Activated naive CD8-positive, alpha-beta T cell treated with anti-CD3 and anti-CD28 coated beads, Interleukin-2, amount 50 U/mL, for 16 hours (primary cell): ENCODE measurements at places on chromosomes 12 and 14.

GRCh38 chr14:91284791-91285548 lies 40.5 kb upstream of the GPR68 start:
- DNase-seq = no peak

DNA sequence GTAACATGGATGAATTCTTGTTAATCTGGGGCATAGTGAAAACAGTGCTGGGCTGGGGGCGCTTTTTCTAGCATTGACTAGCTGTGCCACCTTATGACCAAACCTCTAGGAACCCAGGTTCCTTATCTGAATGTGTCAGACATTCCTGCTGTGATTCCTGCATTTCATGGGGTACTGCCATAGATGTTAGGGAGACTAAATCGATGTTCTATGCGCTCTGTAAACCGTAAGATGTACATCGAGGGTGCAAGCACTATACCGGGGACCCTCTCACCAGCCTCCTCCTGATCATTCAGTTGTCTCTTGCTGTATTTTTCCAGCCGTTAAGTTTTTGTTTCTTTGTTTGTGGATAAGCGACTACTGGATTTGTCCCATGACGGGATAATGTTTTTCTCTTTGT lies 170.9 kb upstream of the PARP11 start:
- DNase-seq = no peak

DNA sequence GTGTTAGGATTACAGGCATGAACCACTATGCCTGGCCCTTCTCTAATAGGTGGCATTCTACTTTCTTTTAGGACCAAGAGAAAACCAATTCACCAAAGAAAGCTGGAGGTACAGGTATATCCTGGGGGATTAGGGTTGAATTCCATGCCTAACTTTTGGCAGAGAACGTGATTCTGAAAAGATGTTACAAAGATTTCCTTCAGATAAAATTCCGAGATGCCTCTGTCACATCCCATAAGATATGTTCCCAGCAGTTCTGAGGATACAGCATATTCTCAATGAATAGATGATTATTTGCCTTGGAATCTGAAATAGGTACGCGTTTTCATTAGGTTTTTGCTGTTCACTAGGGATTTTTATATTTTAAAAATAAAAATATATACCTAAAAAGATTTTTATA lies 111.9 kb upstream of the KRAS start:
- no peak for DNase-seq

- DNase-seq = no peak
Observed at GRCh38 chr14:35268946-35269345, 23.2 kb upstream of the PSMA6 start.

DNA sequence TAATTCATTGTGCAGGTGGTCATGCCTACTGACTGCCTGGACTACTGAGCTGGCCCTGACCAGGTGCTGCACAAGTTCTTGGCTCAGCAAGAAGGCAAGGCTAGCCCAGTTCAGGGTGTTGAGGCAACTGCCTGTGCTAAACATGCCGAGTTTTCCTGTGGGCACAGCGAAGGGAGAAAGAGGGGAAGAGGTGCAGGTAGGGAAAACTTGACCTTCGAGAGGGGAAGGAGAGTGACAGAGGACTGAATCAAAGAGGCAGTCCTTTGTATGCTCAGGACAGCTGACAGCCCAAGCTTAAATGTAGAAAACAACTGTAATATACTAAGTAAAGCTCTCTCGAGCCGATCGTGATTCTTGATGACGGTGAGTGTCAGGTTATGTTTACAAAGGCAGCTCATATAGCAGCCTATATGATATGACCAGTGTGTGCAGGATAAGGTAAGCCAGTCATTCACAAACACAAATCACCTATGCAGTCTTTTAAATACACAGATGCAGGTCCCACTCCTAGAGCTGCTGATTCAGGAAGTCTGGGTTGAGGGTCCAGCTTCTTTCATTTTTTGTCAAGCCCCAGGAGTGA lies 2.6 kb downstream of the IRAK3 start:
- no peak for DNase-seq

- DNase-seq = no peak
Observed at GRCh38 chr12:520119-520518, 60.4 kb downstream of the B4GALNT3 start.

GRCh38 chr14:23828616-23829015 lies 125.0 kb upstream of the DHRS4 start:
- DNase-seq = no peak

DNA sequence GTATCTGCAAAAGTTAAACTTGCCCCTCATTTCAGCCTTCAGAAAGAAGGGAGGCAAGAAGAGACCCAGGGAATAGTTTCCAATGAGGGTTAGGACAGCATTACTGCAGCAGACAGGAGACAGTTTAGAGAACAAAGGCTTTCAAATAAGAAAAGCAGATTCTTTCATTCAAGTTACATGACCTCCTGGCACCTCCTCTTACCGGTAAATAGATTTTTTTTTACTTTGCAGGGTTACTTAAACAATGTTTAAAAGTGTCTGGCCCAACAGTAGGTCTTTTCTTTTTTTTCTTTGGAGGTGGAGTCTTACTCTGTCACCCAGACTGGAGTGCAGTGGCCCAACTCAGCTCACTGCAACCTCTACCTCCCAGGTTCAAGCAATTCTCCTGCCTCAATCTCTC lies 47.1 kb downstream of the SINHCAF start:
- no peak for DNase-seq

DNA sequence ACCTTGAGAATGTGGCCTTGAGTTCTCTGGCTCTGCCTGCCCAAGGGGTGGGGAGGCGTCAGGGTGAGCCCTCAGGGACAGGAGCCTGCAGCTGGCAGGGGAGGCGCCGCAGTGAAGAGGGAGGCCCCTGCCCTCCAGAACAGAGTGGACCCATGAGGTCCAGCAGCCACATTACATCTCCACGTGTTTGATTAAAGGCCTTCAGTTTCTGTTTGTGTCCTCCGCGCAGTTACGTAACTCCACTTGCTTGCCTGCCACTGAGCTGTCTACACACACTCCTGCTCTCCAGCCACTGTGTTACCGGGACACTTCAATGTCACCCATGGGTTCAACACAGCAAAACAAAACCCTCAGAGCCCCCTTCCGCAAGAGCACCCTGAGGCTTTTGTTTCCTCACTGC lies 70.4 kb downstream of the CHGA start:
- DNase-seq = no peak

DNA sequence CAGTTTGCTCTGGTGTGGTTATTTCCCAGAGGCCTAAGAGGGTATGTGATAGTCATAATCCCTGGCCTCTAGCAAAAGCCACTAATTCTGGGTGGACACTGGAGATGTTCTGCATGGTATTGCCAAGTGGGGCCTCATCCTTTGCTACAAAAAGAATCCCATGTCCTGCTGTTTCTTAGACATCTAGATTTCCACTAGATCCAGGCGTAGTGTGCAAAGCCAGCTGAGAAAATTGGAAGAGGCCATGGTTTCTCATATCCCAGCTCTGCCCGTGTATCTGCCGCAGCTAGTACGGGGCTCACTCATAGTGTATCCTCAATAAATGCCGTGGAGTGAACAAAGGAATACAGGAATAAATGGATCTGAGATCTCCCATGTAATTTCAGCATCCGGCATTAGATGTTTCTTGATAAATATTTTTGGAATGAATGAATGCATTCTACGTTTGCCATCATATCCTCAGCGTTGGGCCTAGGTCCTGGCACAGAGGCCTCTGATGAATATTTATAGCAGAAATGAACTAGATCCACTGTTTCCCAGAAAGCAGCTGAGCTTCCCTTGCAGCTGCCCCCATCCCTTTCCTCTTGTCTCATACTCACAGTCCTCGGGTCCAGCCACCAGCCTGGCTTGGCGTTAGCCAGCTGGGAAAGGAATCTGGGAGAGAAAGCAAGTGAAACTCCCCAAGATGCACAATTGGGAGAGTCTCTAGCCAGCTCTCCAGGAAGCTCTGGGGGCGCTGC lies 76.3 kb upstream of the NOS1 start:
- no peak for DNase-seq

GRCh38 chr12:112308652-112309051 lies 73.6 kb downstream of the HECTD4 start:
- no peak for DNase-seq

DNA sequence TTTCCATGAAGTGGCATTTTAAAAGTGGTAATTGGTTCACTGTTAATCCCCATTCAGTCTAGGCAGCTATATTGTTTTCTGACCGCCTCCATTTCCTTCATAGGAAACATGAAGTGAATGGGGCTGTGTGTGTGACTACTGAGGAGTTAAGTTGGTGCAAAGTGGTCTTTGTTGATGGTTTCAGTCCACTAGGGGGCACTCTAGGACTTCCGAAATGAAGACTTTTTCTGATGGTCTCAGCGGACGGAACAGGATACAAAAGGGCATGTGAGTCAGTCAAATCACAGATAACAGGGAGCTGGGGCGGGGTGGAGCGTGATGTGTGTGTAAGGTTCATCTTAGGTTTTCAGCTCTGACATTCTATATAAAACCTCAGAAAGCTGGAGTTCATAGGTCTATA lies 240.1 kb upstream of the OR4E1 start:
- peak; percentile 59 for DNase-seq

DNA sequence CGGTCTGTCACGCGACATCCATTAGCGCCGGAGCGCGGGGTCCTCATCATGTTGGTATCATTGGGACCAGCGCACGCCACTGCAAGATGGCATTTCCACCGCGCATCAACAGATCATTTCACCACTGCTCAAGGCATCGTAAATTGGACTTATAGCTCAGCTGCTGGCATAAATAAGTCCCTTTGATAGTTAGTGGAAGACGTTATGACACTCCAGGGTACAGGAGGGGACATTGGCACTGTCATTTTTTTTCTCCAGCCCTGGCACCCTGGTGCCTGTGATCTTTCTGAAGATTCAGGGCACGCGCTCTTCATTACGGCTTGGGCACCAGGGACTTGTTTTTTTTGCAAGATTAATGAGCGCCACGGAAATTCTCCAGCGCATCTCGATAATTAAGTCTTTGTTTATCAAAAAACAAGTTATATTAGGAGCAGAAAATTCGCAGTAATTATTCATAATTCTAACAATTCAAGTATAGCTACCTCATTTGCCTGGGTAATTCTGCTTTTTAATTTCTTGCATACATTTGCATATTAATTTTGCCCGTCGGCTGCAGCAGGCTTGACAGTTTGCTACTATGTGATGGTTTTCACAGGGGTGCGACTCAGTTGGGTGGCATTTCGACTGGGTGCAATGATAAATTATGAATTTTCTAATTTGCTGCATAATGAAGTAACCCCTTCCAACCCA lies 167.7 kb downstream of the VRK1 start:
- no peak for DNase-seq

DNA sequence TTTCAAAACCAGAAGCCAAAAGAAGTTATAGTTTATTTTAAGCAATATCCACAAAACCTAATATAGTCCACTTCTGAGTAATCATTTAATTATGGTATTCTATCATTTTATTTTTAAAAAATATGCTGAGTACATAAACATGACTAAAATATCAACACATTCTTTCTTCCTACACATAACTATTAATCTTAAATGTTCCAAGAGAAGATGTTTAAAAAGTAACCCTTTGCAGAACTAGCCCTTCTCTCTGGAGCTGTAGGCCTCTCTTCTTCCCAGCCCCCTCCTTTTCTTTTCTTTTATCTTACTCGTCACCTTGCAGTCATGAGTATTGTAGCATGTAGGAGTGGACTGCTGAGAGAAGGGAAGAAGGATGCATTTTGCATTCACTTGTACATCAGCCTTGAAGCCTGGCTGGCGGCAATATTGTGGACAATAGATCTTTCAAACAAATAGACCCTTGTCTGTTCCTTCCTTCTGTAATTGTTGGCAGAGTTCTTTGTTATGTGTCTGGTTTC lies 941.9 kb downstream of the NRXN3 start:
- DNase-seq = no peak

DNA sequence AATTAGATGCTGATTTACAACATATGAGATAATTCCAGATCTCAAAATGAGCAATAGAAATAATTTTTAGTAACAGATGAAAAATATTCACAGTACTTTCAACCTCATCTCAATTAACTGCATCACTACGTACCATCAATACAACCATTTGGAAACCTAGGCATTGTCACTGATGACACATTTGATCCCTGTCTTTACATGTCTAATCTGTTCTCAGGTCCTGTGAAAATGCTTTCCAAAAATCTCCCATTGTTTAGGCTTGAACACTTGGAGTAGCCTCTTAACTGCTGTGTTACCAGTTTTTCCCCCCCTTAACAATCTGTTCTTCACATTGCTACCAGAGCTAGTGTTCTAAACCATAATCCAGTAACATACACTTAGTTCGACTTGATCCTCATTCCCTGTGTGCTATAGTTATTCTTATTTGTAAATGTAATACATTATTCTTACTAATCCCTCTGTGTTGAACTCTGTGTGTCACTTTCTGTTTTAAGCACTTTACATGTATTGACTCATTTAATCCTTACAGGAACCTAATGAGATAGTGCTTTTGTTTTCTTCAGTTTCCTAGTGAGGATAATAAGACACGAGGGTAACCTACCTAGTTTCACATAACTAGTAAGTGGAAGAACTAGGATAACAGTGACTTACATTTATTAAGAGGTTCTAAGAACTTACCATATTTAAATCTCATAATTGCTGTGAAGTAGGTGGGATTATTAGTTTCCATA lies 41.7 kb downstream of the LARP4 start:
- no peak for DNase-seq

GRCh38 chr12:131017477-131017991 lies 63.8 kb downstream of the ADGRD1 start:
- no peak for DNase-seq

DNA sequence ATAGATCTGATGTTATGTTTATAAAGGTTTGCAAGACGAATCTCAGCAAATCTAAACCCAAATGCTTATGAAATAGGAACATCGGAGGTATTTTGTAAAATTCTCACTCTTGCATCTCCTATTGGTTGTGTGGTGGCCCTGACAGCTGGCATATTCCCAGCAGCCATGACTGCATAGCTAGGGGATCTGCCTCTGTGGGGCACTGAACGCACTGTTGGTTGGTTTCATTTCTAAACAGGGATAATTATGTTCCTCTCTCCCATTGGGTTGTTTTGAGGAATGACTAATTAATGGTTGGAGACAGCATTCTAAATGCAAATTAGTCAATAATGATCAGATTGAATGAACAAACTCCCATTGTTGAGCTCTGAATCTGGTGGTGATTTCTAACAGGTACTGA lies 2.7 kb upstream of the BEST3 start:
- no peak for DNase-seq

DNA sequence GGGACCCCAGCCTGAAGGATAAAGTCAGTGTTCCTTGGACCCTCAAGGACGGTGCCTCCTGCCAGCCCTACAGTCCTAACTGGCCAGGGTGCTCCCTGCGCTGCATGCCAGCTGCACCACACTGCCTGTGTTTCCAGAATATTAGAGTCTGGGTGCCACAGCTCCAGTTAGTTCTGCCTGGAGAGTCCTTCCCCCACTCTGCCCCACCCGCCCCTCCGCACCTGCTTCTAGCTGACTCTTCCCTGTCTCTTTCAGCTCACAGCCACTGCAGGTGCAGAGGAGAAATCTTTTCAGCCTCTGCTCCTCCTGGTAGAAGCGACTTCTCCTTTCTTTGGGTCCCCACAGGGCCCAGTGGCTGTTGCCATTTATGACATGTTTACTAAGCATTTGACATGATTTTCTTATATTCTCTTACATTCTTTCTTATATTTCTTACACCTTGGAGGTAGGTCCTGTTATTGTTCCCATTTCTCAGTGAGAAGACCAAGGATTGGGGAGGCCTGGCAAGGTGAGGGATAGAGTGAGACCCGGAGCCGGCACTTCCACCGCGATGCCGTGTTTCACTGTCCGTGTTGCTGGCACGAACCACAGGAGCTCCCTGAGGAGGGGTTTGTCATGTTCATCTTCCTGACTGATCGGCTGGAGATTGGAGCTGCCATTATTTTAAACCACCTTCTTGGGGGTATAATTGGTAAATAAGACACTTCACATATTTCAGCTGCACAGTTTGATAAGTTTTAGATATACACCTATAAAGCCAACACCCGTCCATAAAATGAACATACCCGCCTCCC lies 29.4 kb downstream of the SYNE3 start:
- no peak for DNase-seq
